Heart right ventricle (tissue), 16 donors: ENCODE measurements at places on chromosomes 13 and 19. TPM values are rescaled to one million over a fixed set of nuclear protein-coding genes. Genes with fewer than 3 reads are reported as not detected.

CYP4F22 gene
- not detected for total RNA-seq

IL17D gene
- total RNA-seq: 0.40 TPM

ZNF583 gene
- total RNA-seq: 7.1 TPM

PCDH8 gene
- total RNA-seq: not detected

GJB2 gene
- total RNA-seq: 0.09 TPM

PRPF31 gene
- 43.1 TPM for total RNA-seq

MKNK2 gene
- total RNA-seq: 144 TPM

NUCB1 gene
- total RNA-seq: 227 TPM

SIGLEC12 gene
- total RNA-seq: not detected
